ENCODE measurements at places on chromosomes 12 and 14.

- DNase-seq = no peak
Measured at GRCh38 chr14:100393362-100393761, 70.2 kb downstream of the SLC25A47 start.

- DNase-seq = no peak
Measured at GRCh38 chr12:69123919-69124638, 115.3 kb upstream of the CPSF6 start.

DNA sequence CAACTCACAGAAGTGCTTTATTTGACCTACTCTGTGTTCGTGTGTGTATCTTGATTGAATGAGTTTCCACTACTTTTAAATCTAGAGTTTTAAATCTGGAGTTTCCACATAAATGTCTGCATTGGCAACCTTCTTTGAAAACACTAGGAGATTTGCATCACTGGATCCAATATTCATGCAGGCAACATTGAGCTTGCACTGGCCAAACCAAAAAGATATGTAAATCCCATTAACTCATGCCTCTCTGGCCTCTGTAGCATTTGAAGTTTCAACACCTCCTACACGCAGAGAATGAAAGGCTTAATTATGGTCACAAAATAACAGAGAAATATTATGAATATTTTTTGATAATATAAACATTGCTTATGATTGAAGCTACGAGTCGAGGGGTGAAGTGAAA, 178.6 kb downstream of the DUSP6 start:
- no peak for DNase-seq

DNA sequence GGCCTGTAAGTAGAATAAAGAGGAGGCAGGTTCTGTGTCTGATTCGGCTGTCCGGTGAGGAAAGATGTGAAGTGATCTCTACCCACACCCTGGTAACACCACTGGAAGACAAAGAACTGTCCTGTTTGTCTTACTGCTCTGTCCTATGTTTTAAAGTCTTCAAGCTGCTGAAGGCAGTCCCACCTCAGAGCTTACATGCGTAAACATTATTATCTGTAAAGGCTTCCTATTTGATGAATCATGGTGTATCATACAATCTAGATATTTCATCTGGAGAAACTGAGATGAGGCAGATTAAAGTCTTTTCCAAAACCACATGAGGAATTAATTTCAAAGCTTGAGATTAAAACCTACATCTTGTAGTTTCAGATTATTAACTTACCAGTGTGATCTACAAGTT, 427.6 kb downstream of the ZFP36L1 start:
- DNase-seq = no peak

DNA sequence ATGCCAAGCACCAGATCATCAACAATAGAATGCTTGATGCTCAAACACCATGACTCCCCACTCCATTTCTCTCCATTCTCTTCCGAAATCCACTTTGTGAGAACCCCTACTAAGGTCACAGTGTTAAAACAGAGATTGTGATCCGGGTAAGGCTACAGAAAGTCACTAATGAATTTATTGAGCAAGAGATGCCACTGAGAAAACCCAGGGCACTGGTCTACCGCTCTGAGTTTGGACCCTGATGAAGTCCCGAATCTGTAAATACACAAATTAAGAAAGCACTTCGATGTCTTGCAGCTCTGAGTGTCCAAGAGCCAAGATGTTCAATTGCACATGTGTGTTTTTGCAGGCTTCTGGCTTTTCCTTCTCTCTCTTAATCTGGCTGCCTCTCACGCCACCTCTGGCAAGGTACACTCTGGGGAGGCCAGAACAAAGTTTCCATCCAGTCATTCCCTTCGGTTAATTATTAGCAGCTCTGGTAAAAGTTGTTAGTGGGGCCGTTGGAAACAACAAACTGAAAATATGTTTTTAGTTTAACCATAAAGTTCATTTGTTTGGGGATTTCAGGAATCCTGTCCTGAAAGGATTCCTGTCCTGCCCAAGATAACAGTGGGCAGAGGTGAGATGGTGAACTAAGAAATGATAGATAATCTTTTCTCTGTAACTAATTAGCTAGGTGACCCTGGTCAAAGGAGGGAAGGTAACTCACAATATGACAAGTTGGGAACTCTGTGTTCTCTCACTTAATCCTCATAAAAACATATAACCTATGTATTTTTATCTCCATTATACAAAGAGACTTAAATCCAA, 75.4 kb downstream of the BTG1 start:
- DNase-seq = no peak

GRCh38 chr14:62234849-62235248, 472.6 kb downstream of the SNAPC1 start:
- DNase-seq = no peak

GRCh38 chr14:51564460-51564859, 87.2 kb upstream of the FRMD6 start:
- no peak for DNase-seq

- DNase-seq = peak; percentile 17
Measured at GRCh38 chr12:69388371-69388770, 28.8 kb downstream of the YEATS4 start.

- no peak for DNase-seq
Measured at GRCh38 chr12:57154076-57154475, 6.7 kb upstream of the LRP1-AS start.

DNA sequence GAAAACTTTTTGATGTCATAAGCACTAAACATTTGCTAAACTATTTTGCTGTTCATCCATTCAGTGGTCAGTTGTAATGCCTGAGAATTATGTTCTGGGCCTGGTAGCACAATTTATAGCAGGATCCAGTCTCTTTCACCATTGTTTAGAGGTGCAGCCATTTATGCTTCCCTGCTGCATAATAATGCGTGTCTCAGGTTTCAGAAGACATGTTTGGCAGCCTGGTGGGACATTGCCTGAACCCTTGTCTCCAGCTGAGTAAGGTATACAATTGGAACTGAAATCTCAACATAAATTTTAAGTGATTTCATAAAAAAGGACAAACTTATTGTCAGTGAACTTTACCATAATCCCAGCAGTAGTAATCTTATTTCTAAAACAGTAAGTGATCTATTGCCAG, 94.8 kb downstream of the POLR3B start:
- no peak for DNase-seq

DNA sequence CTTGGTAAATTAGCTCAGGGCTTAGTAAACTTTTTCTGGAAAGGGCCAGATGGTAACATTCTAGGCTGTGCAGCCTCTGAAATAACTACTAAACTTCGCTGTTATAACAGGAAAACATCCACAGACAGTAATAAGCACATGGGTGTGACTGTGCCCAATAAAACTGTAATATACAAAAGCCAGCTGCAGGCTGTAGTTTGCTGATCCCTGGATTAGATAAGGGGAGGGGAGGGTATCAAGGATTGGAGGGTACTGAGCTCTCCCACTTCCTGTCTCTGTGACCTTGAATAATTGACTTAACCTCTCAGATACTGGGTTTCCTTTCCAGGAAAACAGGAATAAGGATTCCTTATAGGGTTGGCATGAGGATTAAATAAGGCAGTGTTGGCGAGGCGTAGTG, 81.2 kb downstream of the CCDC60 start:
- DNase-seq = no peak

DNA sequence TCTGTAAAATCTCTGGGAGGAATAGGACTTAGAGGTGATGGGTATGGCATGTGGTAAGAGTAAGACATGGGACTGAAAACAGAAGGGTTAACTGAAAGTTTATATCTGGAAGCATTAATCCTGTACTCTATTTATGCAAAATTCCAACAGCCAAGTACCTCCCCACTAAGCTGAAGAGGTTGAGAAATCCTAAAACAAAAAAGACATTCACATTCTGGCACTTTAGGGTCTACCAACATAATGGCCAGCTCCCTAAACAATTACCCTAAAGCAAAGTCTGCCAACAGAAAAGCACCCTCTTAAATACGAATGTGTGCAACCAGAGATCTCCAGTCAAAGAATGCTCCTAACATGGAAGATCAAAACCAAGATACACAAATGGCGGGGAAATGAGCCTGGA, 87.4 kb downstream of the GTF2A1 start:
- DNase-seq = no peak

DNA sequence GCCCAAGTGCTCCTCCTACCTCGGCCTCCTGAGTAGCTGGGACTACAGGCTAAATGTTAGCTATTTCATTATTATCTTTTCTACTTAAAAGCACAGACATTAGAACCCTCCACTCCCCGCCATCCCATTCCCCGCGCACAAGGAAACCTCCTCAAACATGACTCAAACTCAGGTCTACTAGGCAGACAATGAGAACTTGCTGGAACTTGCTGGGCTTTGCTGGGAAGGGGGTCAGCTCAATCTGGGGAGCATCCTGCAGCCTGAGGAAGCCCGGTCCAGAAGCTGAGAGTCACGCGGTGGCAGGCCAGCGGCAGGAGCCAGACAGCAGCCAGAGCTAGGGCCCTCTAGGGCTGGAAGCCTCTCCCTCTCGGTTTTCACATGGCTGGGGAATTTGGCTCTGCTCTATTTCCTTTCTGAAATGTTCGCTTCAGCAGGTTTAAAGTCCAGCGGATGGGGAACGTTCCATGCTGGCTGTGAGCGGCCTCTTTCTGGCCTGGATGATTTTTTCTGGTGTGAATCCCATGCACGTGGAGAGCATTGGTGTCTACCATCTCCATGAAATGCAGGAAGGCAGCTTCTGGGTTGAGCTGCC, 68.5 kb downstream of the SLC6A12 start:
- DNase-seq = no peak

DNA sequence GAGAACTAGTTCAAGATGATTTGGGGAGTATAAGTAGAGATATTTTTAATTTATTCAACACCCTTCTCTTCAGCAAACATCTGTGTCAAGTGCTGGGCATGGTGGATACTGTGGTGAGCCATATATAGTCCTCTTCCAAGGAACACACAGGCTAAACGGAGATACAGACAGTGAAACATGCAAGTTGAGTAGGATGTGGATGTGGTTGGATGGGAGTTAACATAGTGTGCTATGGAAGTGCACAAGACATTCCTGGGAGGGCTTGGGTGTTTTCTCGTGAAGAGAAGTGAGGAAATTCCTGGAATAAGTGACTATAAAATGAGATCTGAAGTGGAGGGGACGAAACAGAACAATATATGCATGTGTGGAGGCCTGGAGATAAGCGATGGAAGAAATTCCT, 181.1 kb upstream of the NPAS3 start:
- DNase-seq = no peak

DNA sequence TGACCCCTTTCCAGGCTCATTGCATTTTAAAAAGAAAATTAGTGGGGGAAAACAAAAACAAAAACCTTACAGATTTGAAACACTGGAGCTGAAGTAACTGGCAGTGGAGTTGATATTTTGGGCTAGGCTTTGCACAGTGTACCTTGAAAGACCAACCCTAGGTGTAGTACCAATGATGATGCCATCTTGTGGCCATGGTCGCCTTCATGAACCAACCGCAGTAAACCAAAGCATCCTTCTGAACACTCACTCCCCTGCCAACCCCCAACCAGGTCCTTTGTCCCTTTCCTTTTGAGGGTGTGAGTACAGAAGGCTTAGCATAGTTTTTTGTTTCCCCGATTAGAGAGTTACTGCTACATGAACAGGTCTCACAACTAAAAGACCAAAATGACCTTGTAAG, 5.9 kb downstream of the TOMM20L start:
- DNase-seq = no peak

DNA sequence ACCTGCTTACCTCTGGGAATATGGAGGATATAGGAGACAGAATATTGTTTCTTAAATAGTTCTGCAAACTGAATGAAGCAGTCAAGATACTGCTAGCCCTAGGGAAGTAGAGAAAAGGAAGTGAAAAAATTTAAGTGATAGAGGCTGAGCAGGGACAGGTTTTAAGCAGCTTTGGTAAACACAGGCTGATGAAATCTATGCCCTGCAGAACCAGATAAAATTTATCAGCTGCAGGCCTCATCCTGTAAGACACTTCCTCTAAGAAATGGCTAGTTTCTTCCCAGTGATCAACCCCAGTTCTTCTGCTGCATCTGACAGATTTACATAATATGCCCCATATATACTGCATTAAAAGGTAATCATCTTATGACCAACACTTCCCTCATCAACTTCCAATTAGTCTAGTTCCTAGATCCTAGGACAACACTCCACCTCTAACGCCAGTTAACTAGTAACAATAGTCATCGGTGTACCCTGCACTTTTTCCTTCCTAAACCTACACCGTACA, 1.3 kb upstream of the ESYT1 start:
- peak; percentile 52 for DNase-seq

DNA sequence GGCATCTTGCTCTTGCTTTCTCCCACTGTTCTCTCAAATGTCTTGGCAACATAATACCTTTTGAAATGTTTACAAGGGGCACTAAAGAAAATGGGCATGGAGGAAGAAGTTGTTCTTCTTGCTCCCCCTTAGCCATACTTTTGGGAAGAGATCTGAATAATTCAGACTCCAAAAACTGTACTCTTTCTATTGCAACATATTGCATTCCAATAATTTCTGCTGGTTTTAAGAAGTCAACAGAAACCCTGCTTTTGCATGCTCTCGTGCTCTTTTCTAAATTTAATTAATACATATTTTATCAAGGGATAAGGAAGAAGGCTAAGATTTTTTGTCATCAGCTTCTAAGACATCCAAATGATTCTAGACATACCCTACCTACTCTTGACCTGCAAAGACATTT, 409.9 kb upstream of the SOX5 start:
- no peak for DNase-seq

DNA sequence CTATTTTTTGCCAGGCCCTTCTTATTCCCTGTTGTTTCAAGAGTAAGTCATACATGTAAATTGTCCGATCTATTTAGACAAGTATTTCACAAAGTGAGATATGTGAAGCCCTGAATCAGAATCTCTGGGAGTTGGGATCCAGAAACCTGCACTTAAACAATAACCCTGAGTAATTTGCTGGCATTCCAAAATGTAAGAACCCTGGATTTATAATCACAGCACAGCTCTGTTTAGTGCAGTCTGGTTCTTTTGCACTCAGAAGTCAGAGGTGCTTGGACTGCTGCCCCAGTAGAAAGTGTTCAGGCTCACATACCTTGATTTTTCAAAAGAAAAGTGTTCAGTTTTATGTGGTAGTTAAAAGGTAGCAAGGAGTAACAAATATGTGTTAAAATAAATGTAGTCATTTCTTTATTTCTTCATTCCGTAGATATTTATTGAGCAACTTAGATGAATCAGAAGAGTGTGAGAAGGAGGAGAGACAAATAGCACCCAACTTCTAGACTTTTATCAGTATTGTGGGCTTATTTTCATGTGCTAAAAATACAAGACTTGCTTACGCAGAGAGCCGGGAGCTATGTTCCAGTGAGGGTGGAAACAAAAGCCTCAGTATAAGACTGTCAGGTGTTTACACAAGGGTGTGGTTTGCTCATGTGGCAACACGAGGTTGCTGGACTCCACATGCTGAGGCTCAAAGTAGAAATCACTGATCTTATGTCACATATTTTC, 70.1 kb downstream of the SYNE2 start:
- DNase-seq = no peak

DNA sequence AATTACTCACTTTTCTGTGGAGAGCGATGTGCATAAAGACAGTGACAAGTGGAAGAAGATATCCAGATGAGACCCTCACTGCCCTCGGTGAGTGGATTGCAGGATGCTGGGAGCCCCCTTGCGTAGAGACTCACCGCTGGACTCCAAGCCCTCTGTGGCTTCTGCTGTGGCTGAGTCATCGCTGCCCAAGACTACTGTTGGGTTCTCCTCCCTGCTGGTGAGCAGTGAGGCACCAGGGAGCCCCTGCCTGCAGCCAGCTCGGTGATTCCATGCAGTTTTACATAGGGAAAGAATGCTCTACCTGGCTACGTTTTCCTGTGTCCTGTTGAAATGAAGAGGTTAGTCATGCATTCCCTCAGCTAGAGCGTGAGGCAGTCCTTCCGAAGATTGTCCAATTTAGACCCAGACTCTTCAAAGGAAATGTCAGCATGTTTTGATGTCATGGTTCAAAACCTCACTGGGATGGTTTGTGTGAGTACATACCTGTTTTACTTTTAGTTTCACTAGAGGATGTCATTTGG, 28.2 kb downstream of the TRAF3 start:
- no peak for DNase-seq

GRCh38 chr14:99891900-99892299, 98.7 kb downstream of the EML1 start:
- no peak for DNase-seq
